ENCODE measurements at places on chromosomes 5 and 9.

- no peak for DNase-seq
Observed at GRCh38 chr5:141635646-141636045, 1.0 kb downstream of the HDAC3 start.

- DNase-seq = no peak
Observed at GRCh38 chr9:3343671-3344070, 182.1 kb downstream of the RFX3 start.

DNA sequence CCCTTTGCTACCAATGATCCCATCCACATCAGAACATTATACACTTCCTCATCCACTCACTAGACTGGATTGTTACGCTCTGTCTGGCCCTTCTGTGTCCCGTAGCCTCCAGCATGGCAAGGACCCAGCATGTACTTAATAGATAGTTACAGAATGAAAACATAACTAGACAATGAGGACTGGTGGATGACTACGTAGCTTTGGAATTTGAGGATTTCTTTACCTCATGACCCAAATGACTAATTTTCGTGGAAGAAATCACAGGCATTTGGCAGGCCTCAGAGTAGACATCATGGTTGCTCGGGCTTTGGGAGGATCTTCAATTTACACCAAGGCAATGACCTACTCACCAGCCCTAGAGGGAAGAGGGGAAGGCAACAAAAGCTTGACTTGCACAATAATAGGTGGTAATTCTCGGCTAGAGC lies 299.8 kb downstream of the TLE1 start:
- DNase-seq = no peak

- DNase-seq = no peak
Observed at GRCh38 chr9:113593682-113594281, 130.3 kb downstream of the RGS3 start.

DNA sequence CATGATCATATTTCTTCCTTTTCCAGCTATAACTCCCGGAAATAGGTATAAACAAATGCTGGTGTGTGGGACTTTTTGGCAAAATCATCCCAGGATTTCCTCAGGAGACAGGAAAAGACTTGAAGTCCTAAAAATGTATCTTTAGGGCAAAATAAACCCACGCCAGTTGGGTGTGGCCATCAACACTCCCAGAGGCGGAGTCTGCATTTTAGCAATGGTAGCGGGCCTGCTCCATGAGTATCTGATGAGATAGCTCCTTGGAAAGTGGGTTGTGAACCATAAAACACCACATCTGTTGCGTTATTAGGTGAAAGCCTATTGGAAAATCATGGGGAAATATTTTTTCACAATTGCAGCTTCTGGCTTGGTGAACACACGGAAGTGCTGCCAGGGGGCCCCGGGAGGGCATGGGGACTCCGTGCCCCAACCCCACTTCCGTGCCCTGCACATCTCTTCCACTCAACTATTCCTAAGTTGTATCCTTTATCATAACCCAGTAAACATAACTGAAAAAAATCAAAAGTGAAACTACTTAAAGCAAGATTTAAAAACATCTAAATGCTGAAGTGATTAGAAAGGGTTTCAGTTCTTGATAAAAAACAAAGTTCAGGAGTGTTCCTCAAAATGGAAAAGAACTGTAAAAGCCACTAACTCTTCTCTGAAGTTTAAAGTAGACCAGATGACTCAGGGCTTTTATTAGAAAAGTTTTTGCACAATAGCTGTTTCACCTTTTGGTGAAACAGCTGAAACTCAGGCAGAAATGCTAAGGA lies 111.2 kb downstream of the LRRC70 start:
- no peak for DNase-seq

- DNase-seq = no peak
Observed at GRCh38 chr9:134400283-134400682, 74.0 kb downstream of the RXRA start.

- DNase-seq = no peak
Observed at GRCh38 chr5:138077064-138077696, 6.7 kb upstream of the WNT8A start.

DNA sequence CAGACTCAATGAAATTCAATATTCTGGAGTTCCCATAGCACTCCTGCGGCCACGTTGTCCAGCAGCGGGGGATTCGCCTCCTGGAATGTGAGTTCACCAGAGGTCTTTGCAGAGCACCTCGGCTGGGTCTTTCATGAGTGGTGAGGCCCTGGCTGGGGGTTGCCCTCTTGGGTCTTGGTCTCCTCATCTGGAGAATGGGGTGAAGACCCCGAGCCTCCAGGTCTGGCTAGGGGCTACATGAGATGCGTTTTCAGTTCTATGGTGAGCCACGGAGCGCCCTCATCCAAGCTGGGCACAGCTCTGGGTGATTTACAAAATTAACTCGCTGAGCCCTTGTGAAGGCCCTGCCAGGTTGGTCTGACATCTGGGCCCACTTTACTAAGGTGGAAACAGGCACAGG lies 37.5 kb upstream of the RXRA start:
- no peak for DNase-seq

DNA sequence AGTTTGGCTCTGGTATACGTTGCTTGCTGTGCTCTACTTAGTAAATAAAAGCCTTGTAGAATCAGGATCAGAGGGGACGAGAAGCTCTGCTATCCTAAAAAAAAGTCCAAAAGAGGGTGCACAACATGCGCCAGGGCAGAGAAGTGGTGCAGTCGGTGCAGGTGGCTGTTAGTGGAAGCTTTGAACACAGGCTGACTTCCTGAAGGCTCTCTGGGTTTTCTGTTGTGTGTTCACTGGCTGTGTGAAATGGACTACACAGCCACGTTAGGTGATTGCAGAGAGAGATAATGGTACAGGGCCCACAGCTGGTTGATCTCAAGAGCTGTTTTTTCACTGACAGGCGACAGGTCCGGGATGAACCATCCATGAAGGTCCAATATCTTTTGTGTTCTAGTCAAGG lies 167.4 kb downstream of the TMEM167A start:
- no peak for DNase-seq

DNA sequence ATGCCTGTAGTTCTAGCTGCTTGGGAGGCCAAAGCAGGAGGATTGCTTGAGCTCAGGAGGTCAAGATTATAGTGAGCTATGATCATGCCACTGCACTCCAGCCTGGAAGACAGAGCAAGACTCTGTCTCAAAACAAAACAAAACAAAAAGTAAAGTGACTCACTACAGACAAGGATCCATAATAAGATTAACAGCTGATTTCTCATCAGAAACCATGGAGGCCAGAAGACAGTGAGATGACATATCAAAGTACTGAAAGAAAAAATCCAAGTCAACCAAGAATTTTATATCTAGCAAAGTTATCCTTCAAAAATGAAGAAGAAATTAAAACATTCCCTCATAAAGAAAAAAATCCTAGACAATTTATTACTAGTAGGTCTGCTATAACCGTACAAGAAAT lies 69.4 kb upstream of the ZBTB43 start:
- no peak for DNase-seq

DNA sequence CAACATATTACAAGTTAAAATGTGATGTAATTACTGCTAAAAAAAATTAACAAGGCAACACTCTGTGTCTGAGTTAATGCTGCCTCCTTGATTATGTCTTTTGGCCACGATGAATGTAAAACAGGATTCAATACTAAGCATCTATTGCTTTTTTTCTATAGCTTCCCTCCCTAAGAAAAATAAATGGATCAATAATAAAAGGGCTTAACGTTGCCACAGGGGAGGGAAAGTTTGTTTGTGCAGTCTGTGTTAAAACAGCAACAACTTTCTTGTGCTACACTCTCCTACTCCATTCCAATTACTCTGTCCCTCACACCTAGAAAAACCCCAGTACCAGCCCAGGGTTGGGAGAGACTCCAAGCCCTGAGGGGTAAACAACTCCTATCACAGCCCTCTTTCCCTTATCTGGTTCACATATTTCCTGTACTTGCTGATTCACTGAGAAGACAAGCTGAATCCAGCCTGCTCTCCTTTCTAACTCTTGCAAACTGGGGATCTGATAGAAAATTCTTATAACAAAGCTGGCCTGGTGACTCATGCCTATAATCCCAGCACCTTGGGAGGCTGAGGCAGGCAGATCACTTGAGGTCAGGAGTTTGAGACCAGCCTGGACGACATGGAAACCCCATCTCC lies 44.8 kb downstream of the PTPN3 start:
- no peak for DNase-seq
